Activated CD8-positive, alpha-beta T cell treated with anti-CD3 and anti-CD28 coated beads for 36 hours (primary cell): ENCODE measurements at places on chromosomes 6 and 20.

- DNase-seq = no peak
Observed at GRCh38 chr20:48910347-48910781, 11.1 kb upstream of the ARFGEF2 start.

DNA sequence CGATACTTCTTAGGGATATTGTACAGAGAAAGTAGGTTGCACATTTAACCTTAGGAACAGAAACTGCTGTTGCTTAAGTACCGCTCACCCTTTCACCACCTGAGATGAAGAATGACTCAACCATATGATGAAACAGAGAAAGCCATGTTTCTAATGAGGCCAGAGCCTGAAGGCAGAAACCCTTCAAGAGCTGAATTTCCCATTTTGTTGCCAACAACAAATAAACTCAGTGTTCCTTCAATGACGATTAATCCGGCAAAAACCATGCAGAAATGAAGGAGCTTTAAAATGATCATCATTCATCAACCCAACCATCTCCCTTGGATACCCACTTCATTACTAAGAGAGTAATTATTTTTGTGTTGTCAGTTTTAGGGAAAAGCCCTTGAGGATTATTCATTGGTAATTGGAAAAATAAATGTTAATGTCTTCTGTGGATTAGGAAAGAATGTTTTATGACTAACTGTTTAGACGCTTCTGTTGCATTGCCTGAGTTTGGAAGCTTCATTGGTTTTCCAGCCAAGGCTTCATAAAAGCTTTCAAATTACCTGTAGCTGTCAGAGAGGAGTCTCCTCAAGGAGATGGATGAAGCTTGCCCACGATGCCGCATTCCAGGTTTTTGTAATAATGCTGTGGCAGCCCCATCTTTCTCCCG lies 112.1 kb upstream of the IYD start:
- no peak for DNase-seq

- no peak for DNase-seq
Observed at GRCh38 chr6:39681674-39682121, 43.5 kb downstream of the KIF6 start.

DNA sequence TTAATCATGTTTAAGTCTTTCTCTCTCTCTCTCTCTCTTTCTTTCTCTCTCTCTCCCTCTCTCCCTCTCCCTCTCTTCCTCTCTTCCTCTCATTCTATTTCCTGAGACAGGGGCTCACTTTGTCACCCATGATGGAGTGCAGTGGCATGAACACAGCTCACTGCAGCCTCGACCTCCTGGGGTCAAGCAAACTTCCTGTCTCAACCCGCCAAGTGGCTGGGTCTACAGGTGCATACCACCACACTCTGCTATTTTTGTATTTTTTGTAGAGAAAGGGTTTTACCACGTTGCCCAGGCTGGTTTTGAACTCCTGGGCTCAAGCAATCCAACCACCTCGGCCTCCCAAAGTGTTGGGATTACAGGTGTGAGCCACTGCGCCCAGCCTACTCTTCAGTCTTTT lies 15.7 kb upstream of the RPS10 start:
- no peak for DNase-seq

- DNase-seq = peak; percentile 39
Observed at GRCh38 chr6:31351401-31352309, 5.3 kb downstream of the HLA-B start.

DNA sequence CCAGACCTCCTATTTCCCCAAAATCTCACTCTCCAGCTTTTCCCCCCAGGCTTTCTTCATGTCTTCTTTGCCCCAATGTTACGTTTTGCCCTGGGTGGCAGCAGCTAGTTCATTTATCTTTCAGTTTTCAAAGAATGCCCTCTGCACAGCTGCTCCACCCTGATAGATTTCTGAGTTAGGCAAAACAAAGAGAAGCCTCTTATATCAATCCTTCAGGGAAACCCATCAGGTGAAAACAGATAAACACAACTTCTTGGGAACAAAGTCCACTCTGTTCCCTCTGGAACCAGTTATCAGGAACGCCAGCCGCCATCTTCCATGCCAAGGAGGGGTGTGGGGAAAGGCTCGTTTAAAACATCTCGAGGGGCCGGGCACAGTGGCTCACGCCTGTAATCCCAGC lies 34.0 kb downstream of the ZBTB9 start:
- no peak for DNase-seq

GRCh38 chr20:47244451-47244850 lies 112.0 kb downstream of the ZMYND8 start:
- DNase-seq = no peak

- no peak for DNase-seq
Observed at GRCh38 chr6:169592558-169592957, 109.3 kb downstream of the WDR27 start.

DNA sequence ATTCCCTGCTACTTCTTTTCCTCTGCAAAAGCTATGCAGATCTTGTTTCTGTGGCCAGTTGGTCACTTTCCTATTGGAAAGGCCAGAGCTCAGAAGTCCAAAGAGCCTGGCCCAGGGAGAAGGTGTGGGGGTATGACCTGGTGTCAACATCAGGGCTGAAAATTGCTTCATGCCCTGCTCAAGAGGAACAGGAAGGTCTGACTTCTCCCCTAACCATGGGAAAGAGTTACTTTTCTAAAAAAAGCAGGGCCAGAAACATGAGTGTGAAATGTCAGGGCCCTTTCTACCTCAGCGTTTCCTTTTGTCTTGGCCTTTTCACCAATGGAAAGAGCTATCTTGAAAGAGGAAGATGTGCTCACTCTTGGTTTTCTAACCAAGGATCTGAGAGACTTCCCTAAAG lies 117.4 kb downstream of the MAFB start:
- no peak for DNase-seq

GRCh38 chr6:3843379-3844096 lies 5.6 kb upstream of the FAM50B start:
- DNase-seq = no peak
